ENCODE measurements at places on chromosomes 7 and 10.

GRCh38 chr7:30255064-30255769 lies 29.2 kb upstream of the ZNRF2 start:
- peaks cover 44% of the 10 kb centered on the region for H3K4me1 ChIP-seq
- no peaks in the 10 kb centered on the region for H3K27me3 ChIP-seq
- H3K4me3 ChIP-seq, result no peak overlapping the region

- DNase-seq, result no peak
- H3K27ac ChIP-seq, result no peak overlapping the region
- no peaks in the 10 kb centered on the region for H3K36me3 ChIP-seq
- no peaks in the 10 kb centered on the region for H3K27me3 ChIP-seq
- no peaks in the 10 kb centered on the region for H3K4me1 ChIP-seq
Measured at GRCh38 chr10:21702633-21703111, 168.6 kb downstream of the MLLT10 start.

- no peaks in the 10 kb centered on the region for H3K27me3 ChIP-seq
- no peaks in the 10 kb centered on the region for H3K4me1 ChIP-seq
- H3K4me3 ChIP-seq, result no peak overlapping the region
- DNase-seq, result no peak
- H3K27ac ChIP-seq, result no peak overlapping the region
Measured at GRCh38 chr7:45363669-45364068, 206.1 kb downstream of the RAMP3 start.

DNA sequence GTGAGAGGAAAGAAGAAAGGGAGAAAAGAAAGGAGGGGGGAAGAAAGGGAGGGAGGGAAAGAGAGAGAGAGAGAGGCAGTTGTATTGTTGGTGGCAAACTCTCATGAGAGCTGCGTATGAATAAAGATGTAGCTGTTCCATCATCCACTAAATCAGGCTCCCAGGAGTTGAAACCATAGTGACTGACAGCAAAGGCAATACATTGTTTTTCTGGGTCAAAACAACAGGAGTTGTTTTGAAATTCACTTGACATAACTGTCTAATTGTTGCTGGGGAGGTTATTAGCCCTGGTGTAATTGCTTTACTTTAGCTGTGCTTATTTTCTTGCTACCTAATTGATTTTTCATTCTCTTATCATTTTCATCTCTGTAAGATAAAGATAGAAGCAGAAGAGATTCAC lies 173.4 kb downstream of the NPSR1 start:
- no peak for DNase-seq
- no peaks in the 10 kb centered on the region for H3K36me3 ChIP-seq
- no peaks in the 10 kb centered on the region for H3K27me3 ChIP-seq
- no peak overlapping the region for H3K4me3 ChIP-seq
- no peaks in the 10 kb centered on the region for H3K4me1 ChIP-seq
- H3K27ac ChIP-seq, result no peak overlapping the region
